Articular chondrocyte of knee joint (primary cell): ENCODE measurements at places on chromosomes 1 and 21. TPM values are rescaled to one million over a fixed set of nuclear protein-coding genes. Genes with fewer than 3 reads are reported as not detected.

The SLAMF9 gene
- 0.65 and 0.86 TPM in 2 replicates for total RNA-seq

The BGLAP gene
- total RNA-seq, result 0.32 TPM in 1 of 2 replicates, not detected in the other

The SLFNL1 gene
- total RNA-seq, result 0.43 and 0.65 TPM in 2 replicates

The RGS18 gene
- total RNA-seq, result not detected in 2 replicates

The TBX19 gene
- total RNA-seq, result 1.4 and 1.6 TPM in 2 replicates

The IPO9 gene
- total RNA-seq, result 25.3 and 28.8 TPM in 2 replicates

The MPZ gene
- 0.65 and 1.8 TPM in 2 replicates for total RNA-seq

The SMCP gene
- total RNA-seq, result not detected in 2 replicates

The TRABD2B gene
- total RNA-seq, result 0.13 and 0.22 TPM in 2 replicates

The AVPR1B gene
- not detected in 2 replicates for total RNA-seq

The TMCC2 gene
- total RNA-seq, result 0.78 and 0.97 TPM in 2 replicates

The GPR37L1 gene
- under 0.01 TPM in 1 of 2 replicates, not detected in the other for total RNA-seq

The ACTL8 gene
- 0.11 TPM in 1 of 2 replicates, not detected in the other for total RNA-seq

The FAM110D gene
- not detected in 2 replicates for total RNA-seq

The TFF3 gene
- not detected in 2 replicates for total RNA-seq

The LRRC53 gene
- not detected in 2 replicates for total RNA-seq

The CELA2B gene
- total RNA-seq, result not detected in 2 replicates

The SV2A gene
- 9.9 and 17.2 TPM in 2 replicates for total RNA-seq

The USP24 gene
- total RNA-seq, result 93.6 and 95.0 TPM in 2 replicates

The RGS16 gene
- total RNA-seq, result 17.2 and 18.8 TPM in 2 replicates

The GUCA2A gene
- total RNA-seq, result not detected in 2 replicates
